ENCODE measurements at places on chromosomes 7 and 10.

GRCh38 chr10:91787810-91788209 is 10.4 kb upstream of the TNKS2 start:
- DNase-seq, result no peak

- no peak for DNase-seq
These were observed 925.1 kb upstream of the CELF2 start for GRCh38 chr10:10092581-10092980.

GRCh38 chr7:44275957-44276570 is 49.3 kb downstream of the CAMK2B start:
- no peak for DNase-seq

- DNase-seq, result no peak
These were observed 763.2 kb upstream of the LRRTM3 start for GRCh38 chr10:66162560-66163143.

- no peak for DNase-seq
These were observed 11.7 kb downstream of the TBXAS1 start for GRCh38 chr7:139840776-139841175.

DNA sequence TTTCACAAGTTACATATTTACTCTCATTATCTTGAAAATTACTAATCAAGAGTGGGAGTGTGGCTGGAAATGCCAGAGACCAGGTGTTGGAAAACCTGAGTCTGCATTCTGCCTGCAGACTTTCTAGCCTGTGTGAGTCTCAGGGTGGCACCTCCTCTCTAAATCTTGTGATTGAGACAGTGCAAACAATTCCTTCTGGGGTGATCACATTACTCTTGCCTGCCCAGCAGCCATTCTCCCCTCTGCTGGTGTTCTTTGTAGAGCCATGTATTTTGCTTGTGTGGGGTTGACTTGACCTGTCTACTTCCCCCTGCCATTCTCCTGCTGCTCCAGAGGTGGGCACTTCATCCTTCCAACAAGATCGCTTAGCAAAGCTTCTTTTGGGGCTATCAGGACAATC is 101.1 kb downstream of the RAPGEF5 start:
- DNase-seq, result no peak

- DNase-seq, result peak; percentile 6
These were observed 760 bp upstream of the FOXK1 start for GRCh38 chr7:4681218-4681851.

DNA sequence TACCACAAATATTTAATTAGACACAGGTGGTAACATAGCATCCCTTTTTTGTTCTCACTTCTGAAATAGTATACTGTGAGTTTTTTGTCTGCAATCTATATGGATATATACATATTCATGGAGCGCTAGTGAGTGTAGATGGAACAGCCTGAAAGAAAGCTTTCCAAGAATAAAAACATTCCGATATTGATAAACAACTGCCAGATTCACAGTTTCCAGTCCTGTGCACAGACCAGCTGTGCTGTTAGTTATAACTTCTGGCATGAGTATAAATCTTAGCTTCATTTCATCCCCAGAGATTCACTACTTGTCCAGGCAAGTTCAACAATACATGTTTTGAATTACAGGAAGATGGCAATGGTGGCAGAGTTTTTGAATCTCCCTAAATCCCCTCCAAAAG is 467.1 kb upstream of the STEAP1 start:
- DNase-seq, result no peak

- DNase-seq, result no peak
These were observed 15.5 kb downstream of the LZTS2 start for GRCh38 chr10:101014966-101015581.

- no peak for DNase-seq
These were observed 50.2 kb downstream of the NDUFB2 start for GRCh38 chr7:140746751-140747150.

DNA sequence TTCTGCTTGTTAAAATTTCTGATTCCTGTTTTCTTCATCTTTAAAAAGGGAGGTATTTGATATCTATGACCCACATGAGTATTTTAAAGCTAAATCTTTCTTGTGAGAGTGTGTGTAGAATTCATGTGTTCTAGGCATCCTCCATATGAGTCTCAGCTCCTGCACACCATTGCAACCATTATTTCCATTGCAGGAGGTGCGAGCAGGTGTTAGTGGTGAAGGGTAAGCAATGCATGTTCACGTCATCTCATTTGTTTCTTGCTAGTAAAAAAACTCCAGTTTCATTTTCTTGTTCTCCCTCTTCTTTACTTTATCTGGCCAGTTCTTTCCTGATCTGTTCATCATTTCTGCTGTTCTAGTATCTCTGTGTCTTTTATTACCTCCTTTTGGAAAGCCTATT is 100.5 kb downstream of the ADRA2A start:
- DNase-seq, result no peak

DNA sequence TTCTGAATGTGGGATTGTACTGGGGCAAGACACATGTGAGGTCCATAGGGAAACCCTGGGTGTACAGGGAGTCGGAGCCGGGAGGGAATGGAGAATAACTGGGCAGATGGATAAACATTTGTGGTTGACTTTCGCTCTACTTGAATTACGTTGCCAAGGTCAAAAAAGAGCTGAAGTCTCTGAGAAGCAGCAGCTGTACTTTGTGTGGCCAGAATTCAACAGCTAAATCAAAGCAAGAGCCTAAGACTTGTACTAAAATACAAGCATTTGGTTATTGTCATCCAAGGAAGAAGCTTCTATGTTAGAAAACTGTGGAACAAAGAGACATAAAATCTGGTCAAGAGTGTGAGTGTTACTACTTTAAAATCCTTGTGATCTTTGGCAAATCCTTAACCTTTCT is 457.2 kb downstream of the ARL4A start:
- DNase-seq, result no peak

- no peak for DNase-seq
These were observed 95.7 kb downstream of the SLIT1 start for GRCh38 chr10:97090035-97090434.

DNA sequence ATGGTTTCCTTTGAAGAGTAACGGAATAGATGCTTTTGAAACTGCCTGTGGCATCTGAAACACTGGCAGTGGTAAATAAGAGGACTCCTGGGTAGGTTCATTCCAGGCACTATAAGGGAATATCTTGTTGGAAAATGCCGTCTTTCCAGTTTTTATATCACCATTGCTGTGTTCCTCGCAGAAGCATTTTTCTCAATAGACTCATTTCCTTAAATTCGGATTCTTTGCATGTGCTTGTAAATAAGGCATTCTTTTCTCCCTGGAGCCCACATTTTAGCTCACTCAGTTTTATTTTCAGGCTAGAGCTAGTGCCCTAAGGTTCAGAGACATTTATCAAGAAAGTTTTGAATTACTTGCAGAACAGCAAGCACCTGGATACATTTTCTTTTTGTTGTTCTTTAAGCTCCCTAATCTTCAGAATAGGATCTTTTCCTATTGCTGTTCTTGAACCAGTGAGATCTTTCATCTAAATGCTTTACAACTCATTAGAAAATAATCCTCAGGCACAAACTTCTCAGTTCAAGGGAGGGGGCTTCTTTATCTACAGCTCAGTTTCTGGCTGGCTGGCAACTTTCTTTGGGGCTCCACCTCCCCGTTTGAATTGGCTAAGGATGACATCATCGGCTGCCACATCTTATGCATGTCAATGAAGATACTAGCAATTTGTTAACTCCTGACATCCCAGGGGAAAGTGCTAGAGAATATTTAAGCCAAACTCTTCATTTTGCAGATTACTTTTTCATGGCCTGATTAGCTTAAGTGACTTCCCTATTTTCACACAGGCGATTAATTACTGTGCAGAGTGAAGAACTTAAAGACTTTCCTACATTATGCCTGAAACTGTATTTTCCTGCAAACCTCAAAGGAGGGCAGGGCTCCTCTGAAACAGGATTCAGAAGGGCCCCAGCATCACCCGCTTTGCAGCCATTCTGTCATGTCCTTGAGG is 133.7 kb upstream of the RSU1 start:
- no peak for DNase-seq
